ENCODE measurements at places on chromosomes 11 and 22.

- DNase-seq, result no peak
Measured at GRCh38 chr11:20003351-20003750, 156.9 kb downstream of the DBX1 start.

DNA sequence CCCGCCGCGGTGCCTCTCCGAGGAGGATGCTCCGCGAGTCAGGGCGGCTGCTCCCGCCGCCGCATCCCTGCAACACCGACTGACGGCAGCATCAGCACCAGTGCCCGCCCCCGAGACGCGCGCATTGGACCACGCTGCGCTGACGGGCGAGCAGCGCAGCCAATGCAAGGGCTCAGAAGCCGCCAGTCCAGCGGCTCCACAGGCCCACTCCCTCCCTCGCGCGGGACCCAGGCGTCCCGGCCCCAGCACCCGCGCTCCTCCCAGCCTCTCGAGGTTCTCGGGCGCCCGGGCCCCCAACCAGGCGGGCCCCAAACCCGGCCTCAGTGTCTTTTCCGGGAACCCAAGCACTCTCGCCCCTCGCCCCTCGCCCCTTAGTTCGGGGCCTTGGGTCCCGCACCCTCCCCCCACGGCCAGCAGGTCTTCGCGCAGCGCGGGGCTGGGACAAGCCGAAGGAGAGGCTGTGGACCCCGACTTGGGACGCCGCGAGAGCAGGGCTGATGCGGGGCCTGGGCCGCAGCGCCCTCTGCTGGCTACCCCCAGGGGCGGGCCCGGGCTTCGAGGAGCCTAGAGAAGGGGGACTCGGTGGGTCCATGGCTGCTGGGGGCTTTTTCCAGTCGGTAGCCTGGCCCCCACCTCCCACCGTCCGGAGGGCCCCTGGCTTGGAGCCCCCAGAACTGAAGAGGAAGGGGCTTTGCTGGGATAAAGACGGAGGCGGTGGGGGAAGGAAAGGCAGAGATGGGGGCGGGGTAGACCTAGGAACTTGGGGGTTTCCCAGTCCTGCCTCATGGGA lies at the start of gene NRXN2:
Gene NRXN2, minus strand, starts transcription at position 81 of the 790 bp plus-strand sequence. CDS start 9,498 bp downstream, outside the sequence.
- peak; percentile 91 for DNase-seq

GRCh38 chr11:102399189-102399588 lies 52.2 kb downstream of the BIRC2 start:
- no peak for DNase-seq

- DNase-seq, result no peak
Measured at GRCh38 chr11:95505927-95506426, 275.0 kb upstream of the SESN3 start.

GRCh38 chr11:61004180-61004611 lies 32.7 kb downstream of the CD6 start:
- no peak for DNase-seq

DNA sequence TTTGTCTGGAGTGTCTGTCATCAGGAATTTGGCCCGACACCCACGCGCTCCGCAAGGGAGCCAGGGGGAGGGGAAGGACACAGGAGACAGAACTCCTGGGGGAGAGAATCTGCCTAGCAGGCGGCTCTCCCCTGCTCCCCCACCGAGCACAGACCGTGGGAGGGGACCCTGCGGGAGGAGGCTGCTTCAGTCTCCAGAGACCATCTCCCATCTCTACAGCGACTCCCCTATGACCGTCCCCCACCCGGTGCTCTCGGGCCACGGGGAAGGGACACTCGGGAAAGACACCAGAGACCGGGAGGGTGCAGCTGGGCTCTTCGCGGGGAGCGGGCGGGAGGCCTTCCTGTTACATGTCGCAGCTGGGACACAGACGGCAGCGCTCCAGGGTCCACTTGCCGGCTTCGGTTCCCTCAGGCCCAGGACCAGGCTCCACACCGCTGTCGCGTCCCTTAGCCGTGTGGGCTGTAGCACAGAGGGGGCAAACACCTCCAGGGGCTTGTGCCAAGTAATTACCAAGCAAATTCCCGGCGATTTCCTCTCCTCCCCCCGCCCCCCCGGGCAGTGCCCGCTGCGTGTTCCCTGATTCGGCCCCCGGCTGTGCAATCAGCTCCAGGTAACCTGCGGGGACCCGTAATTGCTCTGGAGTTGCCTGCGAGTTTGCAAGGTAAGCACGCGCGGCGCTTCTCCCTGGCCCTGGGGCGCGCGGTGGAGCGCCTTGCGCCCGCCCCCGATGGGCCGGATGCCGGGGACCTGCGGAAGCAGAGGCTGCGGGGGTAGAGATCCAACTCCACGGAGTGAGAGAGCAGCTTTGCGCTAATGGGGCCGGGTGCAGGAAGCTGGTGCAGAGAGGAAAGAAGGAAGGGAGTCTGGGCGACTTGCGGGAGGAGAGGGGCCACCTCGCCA lies 155.1 kb upstream of the CADM1 start:
- DNase-seq, result no peak

DNA sequence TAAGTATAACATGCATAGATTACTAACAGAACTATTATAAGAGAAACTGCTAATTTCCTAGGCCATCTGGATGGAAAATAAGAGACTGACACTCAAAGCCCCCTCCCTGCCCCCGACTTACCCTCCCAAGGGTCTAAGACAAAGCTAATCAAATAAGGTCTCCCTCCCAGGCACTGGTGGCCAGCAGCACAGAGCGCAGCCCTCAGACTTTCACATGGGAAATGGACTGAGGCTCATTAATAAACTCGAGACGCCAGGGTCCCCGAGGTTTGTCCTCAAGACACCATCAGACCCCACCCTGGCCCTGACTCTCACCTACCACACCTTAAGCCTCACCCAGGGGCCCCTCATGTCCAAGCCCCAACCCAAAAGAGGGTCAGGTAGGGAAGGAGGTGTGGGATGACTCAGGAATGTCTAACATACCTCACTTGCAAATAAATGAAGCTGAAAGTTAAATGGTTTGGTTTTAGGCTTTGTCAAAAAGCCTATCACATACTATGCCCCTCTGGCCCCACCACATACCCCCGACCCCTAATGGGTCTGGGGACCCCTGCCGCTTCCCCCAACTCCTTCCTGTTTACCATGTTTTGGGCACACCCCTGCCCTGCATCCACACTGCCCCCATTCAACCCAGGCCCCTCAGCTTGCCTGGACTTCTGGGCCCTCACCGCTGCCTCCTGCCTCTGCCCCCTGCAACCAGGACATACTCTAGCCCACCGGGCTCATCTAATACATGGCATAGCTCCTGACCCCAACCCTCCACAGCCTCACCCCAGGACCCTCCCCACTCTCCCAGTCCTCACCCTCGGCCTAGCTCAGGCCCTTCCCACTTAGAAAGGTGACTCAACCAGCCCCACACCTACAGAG lies 11.4 kb downstream of the ARAP1 start:
- DNase-seq, result no peak

GRCh38 chr11:114099392-114100178 lies 40.1 kb downstream of the ZBTB16 start:
- no peak for DNase-seq

DNA sequence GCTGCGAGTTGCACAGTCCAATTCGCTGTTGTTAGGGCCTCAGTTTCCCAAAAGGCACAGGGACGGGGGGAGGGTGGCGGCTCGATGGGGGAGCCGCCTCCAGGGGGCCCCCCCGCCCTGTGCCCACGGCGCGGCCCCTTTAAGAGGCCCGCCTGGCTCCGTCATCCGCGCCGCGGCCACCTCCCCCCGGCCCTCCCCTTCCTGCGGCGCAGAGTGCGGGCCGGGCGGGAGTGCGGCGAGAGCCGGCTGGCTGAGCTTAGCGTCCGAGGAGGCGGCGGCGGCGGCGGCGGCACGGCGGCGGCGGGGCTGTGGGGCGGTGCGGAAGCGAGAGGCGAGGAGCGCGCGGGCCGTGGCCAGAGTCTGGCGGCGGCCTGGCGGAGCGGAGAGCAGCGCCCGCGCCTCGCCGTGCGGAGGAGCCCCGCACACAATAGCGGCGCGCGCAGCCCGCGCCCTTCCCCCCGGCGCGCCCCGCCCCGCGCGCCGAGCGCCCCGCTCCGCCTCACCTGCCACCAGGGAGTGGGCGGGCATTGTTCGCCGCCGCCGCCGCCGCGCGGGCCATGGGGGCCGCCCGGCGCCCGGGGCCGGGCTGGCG lies at the start of gene BCR:
Gene BCR, plus strand, starts transcription at position 209 of the 592 bp plus-strand sequence. CDS start 452 bp downstream, outside the sequence.
- DNase-seq, result peak; percentile 72

DNA sequence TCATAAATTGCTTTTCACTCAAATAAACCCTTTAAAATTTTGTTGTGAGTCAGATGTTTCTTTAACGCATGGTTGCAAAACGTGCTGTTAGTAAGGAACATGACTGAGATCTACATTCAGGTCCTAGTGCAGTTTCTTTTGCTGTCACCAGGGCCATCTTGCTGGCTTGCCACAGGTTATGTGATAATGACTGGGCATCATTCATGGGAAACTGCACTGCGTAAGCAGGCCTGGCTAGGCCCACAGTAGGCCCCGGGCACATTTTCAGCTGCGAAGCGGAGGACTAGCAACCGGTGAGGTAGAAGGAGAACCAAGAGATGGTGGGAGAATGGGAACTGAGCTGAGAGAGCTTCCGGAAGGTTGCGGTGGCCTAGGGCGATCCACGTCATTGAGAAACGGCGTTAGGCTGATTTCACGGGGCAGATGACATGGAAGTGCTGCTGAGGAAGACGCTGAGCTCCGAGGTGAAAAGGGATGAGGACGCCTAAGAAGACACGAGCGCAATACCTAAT lies 3.2 kb upstream of the KLHDC7B start:
- DNase-seq, result no peak

GRCh38 chr22:49672014-49672516 lies 155.6 kb downstream of the BRD1 start:
- no peak for DNase-seq

GRCh38 chr11:66478729-66479393 lies 1.4 kb upstream of the DPP3 start:
- DNase-seq, result peak; percentile 37

- DNase-seq, result no peak
Measured at GRCh38 chr22:23473901-23474300, 106.2 kb downstream of the IGLL1 start.

DNA sequence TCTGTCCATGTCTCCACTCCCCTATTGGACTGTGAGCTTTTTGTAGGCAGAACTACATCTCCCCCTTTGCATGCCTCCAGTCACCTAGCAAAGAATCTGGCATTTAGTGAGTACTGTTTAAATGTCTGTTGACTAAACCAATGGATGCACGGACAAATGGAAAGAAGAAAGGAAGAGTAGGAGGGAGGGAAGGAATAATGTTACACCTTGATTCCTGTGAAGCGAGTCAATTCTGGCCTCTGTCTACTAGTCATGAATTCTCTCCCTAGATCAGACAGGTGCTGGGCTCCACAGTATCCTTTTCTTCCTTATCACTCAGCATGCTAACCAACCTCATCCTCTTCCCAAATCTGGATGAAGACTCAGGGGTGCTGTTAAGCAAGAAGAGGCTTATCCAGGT lies 33.6 kb downstream of the GALNT18 start:
- DNase-seq, result no peak

- no peak for DNase-seq
Measured at GRCh38 chr22:49333206-49333605, 494.5 kb downstream of the BRD1 start.

- no peak for DNase-seq
Measured at GRCh38 chr11:128532572-128533091, 54.7 kb downstream of the ETS1 start.

- DNase-seq, result no peak
Measured at GRCh38 chr11:95917193-95918036, 6.5 kb downstream of the MTMR2 start.

DNA sequence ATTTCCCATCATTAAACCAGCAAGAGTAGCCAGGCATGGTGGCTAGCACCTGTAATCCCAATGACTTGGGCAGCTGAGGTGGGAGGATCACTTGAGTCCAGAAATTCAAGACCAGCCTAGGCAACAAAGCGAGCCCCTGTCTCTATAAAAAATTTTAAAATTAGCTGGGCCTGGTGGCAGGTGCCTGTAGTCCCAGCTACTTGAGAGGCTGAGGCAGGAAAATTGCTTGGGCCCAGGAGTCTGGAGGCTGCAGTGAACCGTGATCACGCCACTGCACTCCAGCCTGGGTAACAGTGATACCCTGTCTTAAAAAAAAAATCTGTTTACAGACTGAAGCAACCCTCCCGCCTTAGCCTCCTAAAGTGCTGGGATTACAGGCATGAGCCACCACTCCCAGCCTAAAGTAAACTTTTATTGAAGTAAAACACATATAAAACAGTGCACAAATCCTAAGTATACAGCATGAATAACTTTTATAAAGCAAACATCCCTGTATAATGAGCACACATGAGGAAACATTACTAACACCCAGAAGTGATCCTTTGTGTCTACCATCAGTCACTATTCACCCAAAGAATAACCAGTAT lies 12.6 kb downstream of the UCP3 start:
- no peak for DNase-seq

DNA sequence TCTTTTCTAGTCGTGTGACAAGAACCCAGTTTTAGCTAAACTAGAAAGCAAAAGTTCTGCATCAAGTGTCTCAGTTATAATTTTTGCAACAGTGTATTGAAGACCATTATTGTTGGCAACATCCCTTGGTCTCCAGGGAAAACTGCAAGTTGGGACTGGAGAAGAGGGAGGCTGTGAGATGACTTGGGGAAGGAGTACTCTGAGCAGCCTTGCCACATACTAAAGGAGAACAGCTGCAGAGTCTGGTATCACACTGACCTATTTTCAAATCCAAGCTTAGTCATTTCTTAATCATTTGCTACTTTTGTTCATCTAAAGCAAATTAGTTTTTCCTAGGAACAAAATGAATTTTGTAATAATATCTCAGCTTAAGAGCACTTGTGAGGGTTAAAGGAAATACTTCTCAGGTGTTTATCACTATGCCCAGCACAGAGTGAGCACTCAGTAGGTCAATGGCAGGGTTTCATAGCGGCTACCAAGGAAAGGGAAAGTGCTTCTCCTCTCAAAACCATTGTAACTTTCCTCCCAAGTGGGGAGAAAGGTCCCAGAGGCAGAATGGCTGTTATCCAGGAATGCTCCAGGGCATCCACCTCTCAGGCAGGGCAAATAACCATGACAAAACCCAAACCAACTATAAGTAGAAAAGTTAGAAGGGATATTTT lies 247.1 kb downstream of the C11orf87 start:
- DNase-seq, result no peak

- no peak for DNase-seq
Measured at GRCh38 chr22:45585437-45585755, 82.7 kb downstream of the FBLN1 start.

DNA sequence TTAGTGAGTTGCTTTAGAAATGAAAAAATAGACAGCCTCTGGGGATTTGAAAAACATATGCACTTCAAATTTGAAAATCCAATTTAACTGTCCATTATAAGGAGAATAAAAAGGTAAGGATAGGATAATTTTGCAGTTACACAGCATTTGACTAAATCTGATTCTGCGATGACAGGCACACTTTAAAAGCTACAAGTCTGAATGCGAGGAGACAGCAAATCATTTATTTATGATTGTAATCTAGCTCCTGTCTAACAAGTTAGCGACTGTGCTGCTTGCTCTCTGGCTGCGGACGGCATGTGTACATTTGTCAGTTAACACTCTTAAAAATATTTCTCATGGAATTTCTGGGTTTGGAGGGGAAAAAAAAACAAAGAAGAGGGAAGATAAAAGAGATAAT lies 514.8 kb downstream of the MN1 start:
- no peak for DNase-seq

DNA sequence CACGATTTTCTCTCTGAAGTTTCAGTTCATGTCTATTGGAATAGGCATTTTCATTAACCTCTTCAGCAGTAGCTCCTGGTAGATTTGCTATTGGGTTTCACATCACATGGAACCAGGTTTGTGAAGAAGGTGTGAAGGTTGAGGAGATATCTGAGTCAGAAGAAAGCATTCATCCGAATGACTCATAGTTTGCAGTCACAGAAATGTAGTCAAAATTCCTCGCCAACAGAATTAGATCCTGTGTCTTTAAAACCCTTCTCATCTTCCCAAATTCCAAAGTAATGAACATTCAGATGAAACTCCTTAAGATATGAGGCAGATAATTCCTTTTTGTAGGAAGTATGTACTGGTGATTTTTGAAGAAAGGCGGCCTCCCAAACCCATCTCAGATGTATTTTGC lies 125.0 kb upstream of the LARGE1 start:
- DNase-seq, result no peak
